Breast epithelium (tissue), 4 donors: ENCODE measurements at places on chromosomes 13 and 19.
A peak's percentile ranks its signal among the peaks of the same experiment; 100 is the strongest.

DNA sequence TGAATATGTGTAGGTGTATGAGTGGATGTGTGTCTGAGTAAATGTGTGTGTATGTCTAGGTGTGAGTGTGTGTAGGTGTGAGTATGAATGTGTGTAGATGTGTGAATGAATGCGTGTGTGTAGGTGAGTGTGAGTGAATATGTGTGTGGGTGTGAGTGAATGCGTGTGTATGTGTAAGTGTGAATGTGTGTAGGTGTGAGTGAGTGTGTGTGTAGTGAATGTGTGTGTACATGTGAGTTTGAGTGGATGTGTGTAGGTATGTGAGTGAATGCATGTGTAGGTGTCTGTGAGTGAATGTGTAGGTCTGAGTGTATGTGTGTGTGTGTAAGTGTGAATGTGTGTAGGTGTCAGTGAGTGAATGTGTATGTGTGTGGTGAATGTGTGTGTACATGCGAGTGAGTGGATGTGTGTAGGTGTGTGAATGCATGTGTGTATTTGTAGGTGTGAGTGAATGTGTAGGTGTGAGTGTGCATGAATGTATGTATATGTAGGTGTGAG lies 201.0 kb upstream of the ZNF536 start:
- no peaks in the 10 kb centered on the region for H3K27me3 ChIP-seq
- H3K27ac ChIP-seq, result no peak overlapping the region
- H3K4me3 ChIP-seq, result no peak overlapping the region
- no peak for DNase-seq
- no peaks in the 10 kb centered on the region for H3K36me3 ChIP-seq
- H3K4me1 ChIP-seq, result no peaks in the 10 kb centered on the region

DNA sequence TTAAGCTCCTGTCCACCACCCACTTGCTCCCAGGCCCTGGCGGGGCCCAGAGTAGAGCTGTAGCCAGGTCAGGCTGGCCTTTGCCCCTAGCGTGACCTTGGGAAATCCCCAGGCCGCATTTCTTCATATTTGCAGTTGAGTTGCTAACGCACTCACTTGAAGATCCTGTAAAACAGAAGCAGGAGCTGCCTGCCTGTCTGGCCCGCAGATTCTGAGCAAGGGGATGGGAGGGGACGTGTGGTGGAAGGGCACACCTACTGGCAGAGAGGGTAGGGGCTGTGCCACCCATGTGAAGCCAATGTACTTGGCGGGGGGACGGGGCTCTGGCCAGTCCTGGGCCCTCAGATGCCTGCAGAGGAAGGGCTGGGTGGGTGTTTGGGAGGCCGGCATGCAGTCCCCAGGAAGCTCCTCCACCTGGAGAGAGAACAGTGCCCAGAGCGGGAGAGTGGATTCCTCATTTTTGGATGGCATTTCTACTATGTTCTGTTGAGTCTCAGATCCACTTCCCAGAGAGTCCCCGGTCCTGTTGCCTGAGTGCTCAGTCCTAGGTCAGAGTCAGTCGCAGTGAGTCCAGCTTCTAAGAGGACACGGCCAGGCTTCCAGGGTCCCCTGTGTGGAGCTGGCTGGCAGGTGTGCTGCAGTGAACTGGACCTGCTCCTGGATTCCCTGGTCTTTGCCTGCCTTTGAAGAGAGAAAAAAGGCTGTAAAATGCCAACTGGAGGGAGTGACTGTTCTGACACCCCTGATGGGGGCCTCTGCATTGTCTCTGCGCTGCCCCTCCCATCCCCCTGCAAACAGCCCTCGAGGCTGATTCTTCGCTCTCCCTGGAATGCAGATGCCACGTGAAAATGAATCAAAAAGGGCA lies 62.9 kb downstream of the GGACT start:
- no peak for DNase-seq
- H3K4me3 ChIP-seq, result no peak overlapping the region
- H3K27ac ChIP-seq, result no peak overlapping the region
- no peaks in the 10 kb centered on the region for H3K36me3 ChIP-seq
- no peaks in the 10 kb centered on the region for H3K27me3 ChIP-seq
- no peaks in the 10 kb centered on the region for H3K4me1 ChIP-seq

- H3K4me1 ChIP-seq, result no peaks in the 10 kb centered on the region
- H3K36me3 ChIP-seq, result no peaks in the 10 kb centered on the region
- H3K4me3 ChIP-seq, result no peak overlapping the region
- DNase-seq, result no peak
- no peak overlapping the region for H3K27ac ChIP-seq
These were observed 20.7 kb downstream of the AKT2 start for GRCh38 chr19:40264314-40265054.

GRCh38 chr19:13417054-13417453 lies 89.2 kb downstream of the CACNA1A start:
- no peaks in the 10 kb centered on the region for H3K27me3 ChIP-seq
- H3K27ac ChIP-seq, result no peak overlapping the region
- no peak overlapping the region for H3K4me3 ChIP-seq

DNA sequence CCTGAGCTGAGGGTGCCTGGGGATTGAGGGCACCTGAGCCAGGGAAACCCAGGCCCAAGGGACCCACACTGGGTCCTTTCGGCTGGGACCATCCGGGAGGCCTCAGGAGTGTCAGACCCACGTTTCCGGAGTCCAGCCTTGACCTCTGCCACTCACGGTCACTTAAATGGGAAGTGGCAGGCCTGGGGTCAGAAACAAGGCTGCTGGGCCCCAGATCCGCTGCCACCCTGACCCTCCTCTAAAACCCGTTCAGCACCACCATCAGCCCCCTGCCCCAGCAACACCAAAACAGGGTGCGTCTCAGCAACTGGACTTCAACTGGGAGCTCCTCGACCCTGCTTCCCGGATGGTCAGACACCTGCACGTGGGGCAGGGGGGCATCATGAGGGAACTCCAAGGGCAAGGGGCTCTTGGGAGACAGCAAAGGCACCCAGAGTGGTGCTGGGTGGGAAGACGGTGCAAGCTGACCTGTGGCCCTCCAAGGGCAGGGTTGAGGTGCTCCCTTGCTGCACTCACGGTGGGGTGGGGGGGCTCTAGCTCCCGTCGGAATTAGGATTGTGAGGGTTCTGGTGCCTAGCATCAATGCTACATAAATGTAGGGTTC lies 1.2 kb upstream of the PLPP2 start:
- H3K4me3 ChIP-seq, result no peak overlapping the region
- peaks cover 40% of the 10 kb centered on the region for H3K4me1 ChIP-seq
- peaks cover 11% of the 10 kb centered on the region for H3K27me3 ChIP-seq
- no peak for DNase-seq
- H3K36me3 ChIP-seq, result no peaks in the 10 kb centered on the region

DNA sequence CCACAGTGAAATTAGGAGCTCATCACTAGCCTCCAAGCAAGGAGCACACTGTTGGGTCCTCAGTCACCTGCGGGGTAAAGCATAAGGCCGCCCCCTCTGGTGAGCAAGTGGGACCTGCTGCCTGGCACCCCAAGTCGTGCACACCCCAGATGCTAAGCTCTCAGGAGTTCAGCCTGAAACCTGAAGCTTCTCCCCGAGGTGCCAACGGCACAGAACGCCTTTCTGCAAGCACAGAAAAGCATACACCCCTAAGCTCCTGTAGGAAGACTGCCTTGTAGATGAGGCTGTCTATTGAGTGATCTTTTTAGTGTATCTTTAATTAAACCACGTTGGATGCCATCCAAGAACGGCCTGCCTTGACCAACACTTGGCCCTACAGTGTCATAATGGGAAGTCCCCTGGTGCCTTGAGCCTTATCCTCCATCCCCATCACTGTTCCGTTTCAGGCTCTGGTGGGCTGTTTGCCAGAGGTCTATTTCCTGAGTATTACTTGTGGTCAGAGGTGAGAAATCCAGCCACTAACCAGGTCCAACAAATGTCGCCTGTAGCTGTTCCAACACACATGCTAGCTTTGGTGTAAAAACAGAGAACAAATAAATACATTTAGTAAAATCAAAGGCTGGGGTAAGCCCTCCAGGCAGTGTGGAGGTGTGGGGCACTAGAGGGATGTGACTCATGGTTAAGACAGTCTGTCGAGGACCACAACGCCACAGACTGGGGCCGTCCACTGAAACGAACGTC lies 44.8 kb downstream of the C13orf42 start:
- peak; percentile 23 for DNase-seq
- H3K36me3 ChIP-seq, result no peaks in the 10 kb centered on the region
- H3K4me1 ChIP-seq, result no peaks in the 10 kb centered on the region
- H3K4me3 ChIP-seq, result no peak overlapping the region

GRCh38 chr13:99103536-99103935 lies 97.1 kb upstream of the UBAC2 start:
- H3K27ac ChIP-seq, result no peak overlapping the region
- H3K36me3 ChIP-seq, result no peaks in the 10 kb centered on the region
- no peak for DNase-seq
- H3K27me3 ChIP-seq, result no peaks in the 10 kb centered on the region
